ENCODE measurements at places on chromosomes 16 and 17.

- no peak for DNase-seq
Observed at GRCh38 chr16:87216841-87217275, 100.3 kb downstream of the C16orf95 start.

DNA sequence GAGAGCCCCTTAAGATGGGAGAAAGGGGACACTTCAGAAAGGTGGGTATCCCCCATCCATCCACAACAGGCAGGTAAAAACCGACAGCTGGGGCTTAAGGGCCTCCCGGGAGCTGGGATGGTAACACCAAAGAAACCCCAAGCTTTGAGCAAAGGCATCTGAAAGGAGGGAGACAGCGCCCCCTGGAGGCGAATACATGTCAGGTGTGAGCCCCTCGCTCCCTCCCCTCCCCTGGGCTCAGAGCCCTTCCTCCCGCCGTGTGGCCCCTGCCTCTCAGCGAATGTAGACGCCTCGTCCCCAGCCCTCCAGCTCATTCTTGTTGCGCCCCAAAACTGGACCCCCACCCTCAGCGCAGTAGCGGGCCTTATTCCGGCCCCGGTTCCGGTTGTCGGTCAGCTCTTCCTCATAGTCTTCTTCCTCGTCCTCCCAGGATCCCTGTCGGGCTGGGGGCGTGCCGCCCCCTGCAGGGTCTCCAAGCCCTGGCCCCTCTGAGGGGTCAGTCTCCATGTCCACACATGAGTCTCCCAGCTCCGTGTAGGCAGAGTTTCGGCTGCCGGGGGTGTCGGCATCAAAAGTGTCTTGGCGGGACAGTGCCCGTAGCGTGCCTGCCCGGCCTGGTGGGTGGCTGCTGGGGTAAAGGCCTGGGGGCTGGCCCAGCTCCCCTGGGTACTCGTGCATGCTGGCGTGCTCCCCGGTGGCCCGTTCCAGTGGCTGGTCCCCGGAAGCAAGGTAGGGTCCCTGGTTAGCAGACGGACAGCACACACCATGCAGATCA lies 9.1 kb upstream of the ARL5C start:
- DNase-seq: peak; percentile 74

DNA sequence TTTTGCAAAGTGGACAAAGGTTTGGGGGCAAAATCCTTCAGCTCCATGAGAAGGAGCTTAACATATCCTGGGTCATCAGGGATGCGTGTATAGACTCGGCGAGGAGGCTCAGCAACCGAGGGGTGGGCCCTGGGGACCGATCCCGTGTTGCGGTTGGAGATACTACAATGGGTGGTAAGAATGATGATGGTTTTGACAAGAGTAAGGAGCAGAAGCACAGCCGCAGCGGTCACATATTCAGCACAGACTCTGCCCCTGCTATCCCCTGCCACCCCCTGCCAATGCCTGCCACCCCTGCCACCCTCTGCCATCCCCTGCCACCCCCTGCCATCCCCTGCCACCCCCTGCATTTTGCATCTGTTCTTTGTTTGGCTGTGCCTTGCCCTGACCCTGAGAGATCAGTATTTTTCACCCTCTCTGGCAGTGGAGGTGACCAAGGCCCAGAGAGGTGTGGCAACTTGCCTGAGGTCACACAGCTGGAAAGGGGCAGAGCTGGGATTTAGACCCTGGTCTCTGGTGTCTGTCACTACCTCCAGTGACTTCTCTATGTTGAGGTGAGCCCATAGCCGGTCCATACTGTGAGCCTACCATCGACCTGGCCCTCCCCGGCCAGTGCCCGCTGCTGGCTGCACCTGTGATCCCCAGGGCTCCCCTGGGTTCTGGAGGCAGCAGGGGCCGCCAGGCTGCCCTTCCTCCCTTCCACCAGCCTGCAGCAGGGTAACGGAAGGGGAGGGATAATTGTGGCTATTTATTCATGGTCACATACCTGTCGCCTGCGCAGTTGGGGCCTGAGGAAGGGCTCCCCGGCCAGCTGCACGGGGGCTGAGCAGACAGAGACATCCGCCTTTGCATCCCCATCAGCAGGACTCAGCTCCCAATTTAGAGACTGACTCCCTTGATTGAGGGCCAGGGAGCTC lies 74.9 kb upstream of the CBX4 start:
- DNase-seq: no peak

DNA sequence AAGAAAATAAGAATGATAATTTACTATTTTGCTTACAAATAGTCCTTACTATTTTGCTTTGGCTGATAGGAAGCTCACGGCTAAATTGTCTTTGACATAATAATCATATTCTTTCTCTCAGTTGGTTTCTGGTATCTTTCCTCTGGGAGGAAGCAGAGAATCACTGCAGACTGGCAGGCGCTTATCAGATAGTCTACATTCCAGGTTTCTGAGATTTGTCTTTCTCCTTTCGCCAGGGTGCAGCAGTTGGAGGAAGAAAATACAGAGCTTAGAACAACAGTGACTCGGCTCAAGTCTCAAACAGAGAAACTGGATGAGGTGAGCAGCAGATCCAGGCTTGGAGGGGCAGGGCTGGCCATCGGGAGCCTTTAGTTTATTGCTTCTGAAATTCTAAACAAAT lies 136.1 kb downstream of the RAB11FIP4 start:
- DNase-seq: no peak

DNA sequence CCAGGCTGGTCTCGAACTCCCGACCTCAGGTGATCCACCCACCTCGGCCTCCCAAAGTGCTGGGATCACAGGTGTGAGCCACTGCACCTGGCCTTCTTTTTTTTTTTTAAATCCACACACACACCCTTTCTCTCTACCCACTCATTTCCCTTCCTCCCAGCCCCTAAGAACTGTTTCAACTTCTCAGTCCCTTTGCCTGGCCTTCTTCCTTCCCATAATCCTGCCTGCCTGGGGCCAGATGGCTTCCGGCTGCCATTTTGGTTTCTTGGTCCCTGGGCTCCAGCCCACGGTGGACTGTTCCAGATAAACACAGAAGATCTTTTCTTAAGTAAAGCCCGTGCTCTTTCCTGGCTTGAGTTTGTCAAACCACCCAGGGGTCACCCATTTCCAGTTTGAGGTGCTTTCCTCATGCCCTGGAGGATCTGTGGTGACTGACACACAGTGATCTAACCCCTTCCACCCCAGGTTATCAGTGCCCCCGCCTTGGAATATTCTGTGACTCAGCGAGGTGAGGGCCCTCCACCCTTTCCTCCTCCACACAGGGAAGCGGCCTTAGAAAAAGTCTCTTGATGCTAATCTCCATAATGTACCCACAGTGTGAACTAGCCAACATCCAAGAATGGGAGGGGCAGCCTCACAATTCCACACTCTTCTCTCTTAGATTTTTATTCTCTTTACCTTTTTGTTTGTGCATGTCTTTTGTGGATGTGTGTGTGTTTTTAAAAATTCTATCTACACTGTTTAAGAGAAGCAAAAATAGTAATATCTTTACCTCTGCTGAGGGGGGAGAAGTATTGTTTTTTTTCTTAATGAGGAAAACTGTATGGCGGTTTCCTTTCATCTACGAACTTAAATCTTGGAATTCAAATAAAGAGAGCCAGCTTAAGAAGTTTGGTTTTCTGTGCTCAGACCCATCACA lies 60.0 kb downstream of the CRISPLD2 start:
- DNase-seq: no peak

GRCh38 chr16:65120831-65121721 lies 787 bp downstream of the CDH11 start:
- DNase-seq: no peak

GRCh38 chr17:61389670-61390478 lies 9.8 kb upstream of the TBX2 start:
- DNase-seq: no peak

DNA sequence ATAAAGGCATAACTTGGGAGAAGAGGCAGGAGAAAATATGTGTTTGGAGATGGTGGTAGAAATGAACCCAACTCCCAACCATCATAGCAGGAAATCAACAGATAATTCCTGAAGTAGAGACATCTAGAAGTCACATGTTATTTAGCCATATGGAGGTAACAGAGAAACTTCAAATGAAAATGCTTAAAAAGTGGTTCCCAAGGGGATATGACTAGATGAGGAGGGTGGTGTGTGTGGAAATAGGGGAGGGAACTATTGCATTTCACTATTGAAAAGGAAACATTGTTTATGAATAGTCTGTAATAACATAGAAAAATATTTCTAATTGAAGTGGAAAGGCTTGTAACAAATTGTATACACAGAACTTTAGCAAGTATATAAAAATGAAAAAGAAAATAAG lies 412.0 kb downstream of the SHISA9 start:
- no peak for DNase-seq

GRCh38 chr16:74811911-74812310 lies 37.3 kb upstream of the FA2H start:
- no peak for DNase-seq

- no peak for DNase-seq
Observed at GRCh38 chr16:49617710-49618330, 238.1 kb downstream of the ZNF423 start.

GRCh38 chr16:68000450-68000849 lies 1.2 kb upstream of the DPEP2 start:
- DNase-seq: no peak

- DNase-seq: no peak
Observed at GRCh38 chr17:39564211-39564848, 43.4 kb downstream of the NEUROD2 start.

DNA sequence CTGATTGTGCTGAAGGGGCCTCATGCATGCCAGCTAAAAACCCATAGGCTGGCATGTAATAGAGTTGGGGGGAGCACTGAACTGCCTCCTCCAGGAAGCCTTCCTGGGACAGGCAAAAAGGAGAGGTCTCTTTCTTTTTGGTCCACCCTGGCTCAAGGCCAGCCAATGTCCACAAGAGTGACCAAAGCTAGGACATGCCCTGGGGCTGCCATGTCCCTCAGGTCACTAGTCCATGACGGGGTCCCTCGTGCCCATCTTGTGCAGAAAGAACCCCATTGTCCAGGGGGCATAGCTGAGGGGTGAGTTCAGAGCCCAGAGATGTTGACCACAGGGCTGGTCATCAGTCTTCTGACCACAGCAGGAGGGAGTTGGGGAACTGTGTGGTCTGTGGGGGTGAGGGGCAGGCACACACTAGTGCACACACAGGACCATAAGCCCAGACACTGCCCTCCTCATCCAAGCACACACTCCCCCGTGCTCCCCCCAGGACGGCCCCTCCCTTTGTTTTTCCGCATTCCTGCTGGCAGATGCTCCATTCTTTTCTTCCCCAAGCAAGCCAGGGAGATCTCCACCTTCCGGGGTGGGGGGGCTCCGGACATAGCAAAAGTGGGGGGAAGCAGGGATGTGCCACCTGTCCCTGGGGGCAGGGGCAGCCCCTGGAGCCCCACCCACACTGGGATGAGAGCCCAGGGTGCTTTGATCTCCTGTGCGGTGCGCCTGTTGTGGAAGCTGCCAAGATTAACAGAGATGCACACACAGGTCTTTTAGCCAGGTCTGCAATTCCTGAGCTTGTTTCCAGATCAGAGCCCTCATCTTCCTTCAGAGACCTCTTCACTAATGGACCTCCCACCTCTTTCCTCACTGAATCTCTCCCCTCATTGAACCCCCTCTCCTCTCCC lies 25.2 kb upstream of the PHB1 start:
- no peak for DNase-seq

- DNase-seq: no peak
Observed at GRCh38 chr16:23640615-23640930, 537 bp downstream of the PALB2 start.

DNA sequence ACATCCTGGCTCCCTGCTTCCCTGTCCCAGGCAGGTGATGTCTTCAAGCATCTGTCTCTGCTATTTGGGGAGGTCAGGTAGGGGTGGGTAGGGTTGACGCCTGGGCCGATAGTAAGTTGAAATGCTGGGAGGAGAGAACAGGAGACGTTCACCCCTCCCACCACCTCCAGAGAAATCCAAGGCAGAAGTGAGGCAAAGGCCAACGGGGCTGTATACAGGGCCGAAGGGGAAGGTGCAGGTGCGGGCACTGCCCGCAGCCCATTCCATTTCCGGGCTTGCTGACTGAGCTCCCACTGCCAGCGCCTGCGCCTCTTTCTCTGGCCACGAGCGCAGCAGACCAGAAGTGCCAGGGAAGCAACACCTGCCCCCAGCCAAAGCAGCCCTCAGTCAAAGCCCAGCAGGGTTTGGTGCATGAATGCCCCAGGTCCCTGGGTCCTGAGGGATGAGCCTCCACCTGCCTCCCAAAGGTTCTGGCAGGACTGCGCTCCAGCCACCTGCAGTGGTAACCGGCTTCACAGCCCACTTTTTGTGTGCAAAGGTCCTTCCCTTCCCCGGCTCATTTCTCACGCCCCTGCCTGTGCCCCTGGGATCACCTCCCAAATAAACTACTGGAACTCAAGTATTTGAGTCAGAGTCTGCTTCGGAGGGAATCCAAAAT lies 127.6 kb upstream of the TNRC6C start:
- no peak for DNase-seq

DNA sequence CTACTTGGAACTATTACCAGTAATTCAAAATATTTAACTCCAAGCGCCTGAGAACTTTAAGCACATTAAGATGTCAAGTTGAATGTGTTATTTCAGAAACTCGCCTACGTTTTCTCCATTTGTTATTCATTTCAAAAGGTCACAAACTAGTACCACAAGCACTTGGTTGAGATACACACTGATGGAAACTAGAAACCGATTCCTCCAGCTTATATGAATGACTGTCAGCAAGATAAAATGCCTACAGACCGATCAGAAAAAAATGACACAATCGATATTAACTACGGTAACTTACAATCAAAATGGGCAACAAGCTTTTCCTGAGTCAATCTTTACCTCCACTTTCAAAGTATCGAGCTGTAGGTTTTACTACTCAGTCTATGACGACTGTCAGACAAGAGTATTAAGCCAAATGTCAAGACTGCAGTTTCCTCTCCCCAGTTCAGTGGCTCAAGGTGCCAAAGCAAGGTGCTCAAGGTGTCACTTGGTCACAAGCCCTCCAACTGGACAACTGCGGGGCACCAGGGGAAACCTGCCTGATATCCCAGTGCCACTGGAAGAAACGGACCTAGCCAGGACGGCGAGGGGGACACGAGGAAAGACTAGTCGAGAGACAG lies 678 bp downstream of the SRP68 start:
- no peak for DNase-seq

DNA sequence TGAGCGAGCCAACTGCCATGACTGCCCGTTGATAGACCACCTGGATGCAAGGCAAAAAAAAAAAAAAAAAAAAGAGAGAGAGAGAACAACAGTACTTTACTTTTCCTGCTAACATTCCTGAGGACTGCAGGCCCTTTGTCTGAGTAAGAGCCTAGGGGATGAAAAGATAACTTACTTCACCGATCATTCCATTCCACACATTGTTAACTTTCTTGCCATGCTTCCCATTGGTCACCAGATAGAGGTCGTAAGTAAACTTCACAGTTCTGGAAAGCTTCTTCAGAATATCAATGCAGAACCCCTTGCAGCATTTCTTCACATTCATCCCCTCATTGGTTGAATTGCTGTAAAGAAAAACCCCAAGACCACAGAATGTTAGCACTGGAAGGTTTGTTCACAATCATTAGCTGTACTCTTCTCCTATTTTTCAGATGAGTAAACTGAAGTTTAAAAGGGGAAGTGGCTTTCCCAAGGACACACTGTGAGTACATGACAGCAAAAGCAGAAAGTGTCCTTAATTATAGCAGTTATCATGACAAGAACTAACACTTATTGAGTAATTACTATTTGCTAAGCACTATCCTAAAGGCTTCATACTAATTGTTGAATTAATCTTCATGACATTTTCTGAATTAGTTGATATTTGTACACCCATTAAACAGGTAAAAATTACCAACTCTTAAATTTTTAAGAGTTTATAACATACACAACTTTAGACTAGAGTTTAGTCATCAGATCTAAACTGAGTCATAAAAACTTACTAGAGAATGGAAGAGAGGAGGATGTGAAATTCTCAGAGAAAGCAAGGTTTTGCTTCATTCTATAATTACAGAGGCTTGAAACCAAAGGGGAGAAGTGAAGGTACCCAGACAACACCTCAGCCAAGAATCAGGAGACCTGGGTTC lies 341.2 kb downstream of the GRIN2A start:
- DNase-seq: no peak

Measured in stimulated activated CD8-positive, alpha-beta memory T cell treated with anti-CD3 and anti-CD28 coated beads, Interleukin-7, amount 100 ng/mL, for 1 hour (primary cell).